ENCODE measurements at places on chromosomes 6 and 20.

GRCh38 chr6:82915666-82916065, 150.0 kb downstream of the UBE3D start:
- DNase-seq, result no peak

- no peak for DNase-seq
Measured at GRCh38 chr6:1377526-1377925, 11.8 kb upstream of the FOXF2 start.

DNA sequence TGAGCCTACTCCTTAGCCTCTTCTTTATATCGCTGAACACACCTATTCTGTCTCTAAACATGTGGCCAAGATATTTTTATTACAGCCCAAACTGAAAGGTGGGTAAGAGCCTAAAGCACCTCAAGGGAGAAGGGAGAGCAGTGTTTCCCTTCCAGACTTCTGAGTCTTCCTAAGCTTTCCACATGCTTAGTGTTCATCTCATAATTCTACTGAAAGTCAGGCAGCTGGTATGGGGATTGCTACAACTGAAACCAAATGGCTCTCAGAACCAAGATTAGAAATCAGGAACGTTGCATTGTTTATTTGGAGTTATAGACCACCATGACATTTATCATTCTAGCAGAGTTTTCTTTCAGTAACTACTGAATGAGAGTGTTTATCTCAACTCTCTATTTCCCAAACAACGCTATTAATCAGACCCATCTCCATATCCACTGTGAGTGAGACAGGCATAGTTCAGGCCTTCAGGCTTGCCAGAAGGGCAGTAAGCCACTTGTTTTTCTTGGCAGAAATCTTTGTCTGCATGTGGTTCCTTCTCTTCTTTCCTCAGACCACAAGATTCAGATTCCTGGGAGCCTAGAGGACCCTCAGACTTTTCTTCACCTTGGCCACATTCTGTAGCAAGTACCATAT, 22.8 kb downstream of the VGLL2 start:
- DNase-seq, result no peak

DNA sequence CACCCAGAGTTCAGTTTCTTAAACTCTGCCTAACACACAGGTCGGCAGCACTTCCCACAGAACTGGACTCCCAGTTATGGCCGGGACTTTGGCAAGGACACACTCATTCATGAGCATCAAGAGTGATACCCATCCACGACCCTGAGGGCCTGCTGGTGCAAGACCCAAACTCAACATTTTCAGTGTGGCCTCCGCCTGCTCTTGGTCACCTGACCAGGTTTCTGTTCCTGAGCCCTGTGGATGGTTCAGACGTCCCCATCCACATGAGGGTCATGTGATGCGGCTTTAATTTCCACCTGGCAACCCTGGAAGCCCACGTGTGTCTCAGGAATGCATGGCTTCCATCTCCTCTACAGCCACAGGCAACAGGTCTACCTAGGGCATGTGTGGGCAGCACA, 245.3 kb downstream of the DLL1 start:
- DNase-seq, result no peak

- no peak for DNase-seq
Measured at GRCh38 chr6:107061125-107062020, 33.4 kb downstream of the MTRES1 start.

DNA sequence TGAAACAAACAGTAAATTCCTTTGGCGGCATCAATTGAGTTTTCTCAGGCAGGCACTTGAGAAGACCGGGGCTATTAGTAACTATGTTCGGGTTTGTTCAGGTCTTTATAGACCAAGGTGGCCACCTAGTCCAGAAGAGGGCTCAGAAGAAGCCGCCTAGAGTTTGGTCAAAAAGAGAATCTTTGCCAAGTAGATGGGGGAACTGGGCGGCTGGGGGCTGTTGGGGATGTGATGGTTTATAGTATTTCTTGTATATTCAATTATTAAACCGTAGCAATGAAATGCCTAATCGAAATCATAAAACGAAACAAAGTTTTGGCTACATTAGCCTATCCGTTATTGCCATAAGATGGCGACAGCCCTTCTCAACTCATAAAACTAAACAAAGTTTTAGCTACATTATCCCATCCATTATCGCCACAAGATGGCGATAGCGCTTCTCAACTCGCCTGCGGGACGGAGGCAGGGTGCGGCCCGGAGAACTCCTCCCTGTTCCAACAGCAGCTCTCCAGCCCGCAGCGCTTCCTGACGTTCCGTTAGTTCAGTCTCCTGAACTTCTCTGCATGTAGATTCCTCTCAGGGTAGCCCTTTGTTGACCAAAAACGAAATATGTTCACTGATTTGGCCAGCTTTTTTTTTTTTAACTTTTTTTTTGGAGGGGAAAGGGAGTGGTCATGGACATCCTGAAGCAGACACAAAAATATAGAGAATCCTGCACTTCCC, 120.5 kb upstream of the PRSS16 start:
- DNase-seq, result peak; percentile 53

- no peak for DNase-seq
Measured at GRCh38 chr6:1633366-1634021, 23.8 kb downstream of the FOXC1 start.

DNA sequence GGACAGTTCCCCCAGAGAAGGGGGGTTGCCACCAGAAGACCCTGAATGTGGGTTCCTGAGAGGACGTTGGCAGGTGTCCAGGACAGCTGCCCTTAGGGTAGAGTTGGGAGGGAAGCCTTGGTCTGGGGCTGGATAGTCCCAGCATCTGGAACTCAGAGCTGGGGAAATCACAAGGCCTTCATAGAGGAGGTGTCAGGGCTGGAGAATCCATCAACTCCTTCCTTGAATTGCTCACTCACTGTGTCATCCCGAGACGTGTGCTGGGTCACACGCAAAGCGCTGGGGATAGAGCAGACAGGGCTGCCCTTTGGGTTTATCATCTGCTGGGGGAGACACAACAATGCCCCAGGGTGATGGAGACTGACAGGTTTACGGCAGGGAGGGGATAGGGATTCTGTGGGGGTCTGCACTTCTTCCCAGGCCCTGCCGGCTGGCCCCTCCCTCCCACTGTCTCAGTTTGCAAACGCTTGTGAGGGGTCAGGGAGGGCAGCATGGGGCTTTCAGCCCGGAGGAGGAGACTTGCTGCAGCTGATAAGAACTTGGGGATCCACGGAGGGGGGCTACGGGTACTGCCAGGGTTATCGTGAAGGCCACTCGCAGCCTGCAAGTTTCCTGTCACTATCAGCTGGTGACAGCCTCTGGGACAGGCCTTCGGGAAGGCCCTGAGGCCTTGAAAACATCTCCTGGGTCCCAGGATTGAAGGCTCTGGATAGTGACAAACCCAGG, 18.6 kb downstream of the RBM38 start:
- no peak for DNase-seq

DNA sequence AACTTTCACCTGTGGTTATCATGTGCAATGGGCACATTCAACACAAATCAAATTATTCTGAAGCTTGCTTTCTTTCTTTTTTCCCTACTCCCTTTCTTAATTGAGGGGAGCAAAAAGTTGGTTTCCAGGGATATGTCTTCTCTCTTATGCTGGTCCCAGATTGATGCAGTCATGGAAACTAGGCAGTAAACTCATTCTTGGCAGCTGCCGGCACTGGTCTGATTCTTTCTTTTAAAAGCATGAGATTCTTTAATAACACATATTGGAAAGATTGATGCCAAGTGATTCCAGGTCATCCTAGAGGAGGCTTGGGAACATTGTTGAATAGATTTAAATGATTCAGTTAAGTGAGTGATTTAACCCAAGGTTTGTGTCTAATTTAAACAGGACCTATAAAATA, 29.0 kb downstream of the PTPRA start:
- no peak for DNase-seq

- DNase-seq, result no peak
Measured at GRCh38 chr20:36153736-36154699, 522 bp upstream of the EPB41L1 start.

DNA sequence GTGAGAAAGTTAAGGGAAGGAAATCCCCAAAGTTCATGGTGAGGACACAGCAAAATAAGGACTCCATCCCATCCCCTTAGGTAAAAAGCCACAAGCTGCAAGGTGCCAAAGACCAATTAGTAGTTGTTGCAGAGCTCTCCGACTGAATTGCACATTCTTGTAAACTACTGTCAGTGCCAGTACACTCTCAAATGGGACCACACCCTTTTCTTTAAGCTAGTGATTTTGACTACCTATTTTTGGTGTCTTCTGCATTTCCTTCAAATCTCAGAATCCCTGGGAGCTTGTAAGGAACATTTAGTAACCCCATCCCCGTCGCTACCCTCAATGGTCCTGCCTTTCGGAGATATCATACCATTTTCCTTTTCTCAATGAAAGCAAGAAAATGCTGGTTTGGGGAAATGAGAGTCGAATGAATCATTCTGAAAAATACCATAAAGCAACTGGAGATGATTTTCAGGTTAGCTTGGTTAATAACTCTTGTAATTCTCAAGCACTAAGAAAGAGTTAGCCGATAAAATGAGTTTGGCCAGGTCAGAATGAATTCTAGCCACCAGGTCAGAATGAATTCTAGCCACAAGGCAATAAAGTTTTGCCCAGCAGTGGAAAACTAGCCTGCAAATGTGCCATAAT, 5.2 kb upstream of the HMGN3 start:
- no peak for DNase-seq

DNA sequence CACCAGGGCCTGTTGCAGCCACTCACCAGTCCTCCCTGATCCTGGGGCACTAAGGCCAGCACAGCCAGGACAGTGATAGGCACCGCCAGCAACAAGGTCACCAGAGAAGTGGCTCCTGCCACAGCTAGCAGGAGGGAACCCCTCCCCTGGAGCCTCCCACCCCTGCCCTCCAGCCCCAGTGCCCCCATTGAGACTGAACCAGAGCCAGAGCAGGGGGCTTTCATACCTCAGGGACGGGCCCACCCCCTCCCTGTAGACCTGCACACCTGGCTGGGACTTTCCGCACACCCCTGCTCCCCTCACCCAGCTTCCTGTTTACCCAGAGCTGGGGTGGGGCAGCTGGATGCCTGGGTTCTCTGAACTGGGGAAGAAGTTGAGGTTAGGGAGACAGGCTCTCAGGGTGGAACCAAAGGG, at the start of gene LTB:
Gene LTB, minus strand, starts transcription at position 195 of the 414 bp plus-strand sequence. Its CDS starts 7 bp downstream, at position 188.
- no peak for DNase-seq

DNA sequence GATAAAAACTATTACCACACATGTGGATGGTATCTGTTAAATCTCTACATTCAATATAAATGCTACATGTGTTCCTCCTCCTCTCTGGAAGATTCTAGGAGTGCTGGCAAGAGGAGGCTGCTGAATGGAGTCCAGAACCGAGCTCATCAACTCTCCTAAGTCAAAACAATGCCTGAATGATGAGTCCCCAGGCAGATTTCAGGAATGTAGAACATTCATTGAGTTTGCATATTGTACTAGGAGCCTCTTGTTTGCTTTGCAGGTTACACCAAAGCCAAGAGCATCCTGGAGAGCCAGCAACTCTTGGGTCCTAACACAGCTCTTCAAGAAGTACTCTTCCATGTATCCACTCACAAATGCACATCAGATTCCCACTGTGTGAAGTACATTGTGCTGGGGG, 117.6 kb upstream of the UST start:
- no peak for DNase-seq

DNA sequence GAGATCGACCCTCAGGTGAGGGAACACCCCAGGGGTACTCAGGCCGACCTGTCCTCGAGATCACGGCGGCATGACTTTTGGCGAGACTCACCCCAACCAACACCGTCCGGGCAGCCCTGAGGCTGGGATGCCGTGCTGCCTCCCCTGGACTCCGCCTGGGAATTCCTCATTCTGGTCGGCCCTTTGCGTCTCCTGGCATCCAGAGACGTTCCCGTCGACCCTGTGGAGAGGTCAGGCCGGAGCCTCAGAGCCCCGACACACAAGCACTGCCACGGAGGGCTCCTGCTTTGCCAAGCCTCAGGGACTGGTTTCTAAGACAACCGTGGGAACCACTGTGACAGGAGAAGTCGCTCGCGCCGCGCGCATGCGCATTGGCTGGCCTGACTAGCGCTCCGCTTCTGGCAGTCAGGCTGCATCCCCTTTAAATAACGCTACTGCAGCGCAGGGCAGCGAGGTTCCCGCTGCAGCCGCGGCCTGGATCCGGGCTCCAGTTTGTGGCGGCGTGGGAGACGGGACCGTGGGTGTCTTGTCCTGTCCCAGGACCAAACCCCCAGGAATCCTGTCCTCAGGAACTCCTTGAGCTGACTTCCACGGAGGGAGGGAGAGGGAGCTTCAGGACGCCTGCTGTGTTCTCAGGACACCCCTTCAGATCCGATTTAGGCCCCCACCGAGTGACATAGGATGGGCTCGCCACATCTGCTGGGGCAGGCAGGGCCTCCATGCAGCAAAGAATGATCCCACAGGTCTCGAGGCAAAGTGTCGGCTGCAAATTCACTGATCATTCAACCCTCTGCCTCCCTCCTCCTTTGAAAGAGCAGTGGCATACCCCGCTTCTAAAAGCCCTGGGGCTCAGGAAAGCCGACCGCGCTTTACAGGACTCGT, 163.2 kb upstream of the ZNF337 start:
- no peak for DNase-seq

DNA sequence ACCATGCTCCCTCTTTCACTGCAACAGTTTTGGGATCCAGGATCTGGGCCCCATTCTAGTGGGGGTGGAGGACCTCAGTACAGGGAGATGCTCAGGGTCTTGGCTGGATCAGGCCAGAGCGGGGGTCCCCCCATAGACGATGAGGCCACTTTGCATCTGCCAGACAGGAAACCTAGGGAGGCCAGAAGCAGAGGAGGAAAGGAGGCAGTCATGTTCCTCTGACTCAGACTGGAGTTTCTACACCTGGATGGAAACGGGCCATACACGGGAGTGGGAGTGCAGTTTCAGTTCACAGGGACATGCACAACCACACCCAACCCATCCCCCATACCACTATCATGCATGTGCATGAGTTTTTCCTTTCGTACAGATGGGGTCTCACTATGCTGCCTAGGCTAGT, 3.6 kb upstream of the EMILIN3 start:
- no peak for DNase-seq

GRCh38 chr6:125787791-125788190, 3.0 kb upstream of the NCOA7 start:
- no peak for DNase-seq

GRCh38 chr6:7727946-7728854, 2.3 kb downstream of the BMP6 start:
- no peak for DNase-seq

GRCh38 chr6:68235326-68235784, 399.7 kb upstream of the ADGRB3 start:
- DNase-seq, result no peak

- DNase-seq, result no peak
Measured at GRCh38 chr6:114987281-114987680, 644.5 kb upstream of the HS3ST5 start.

DNA sequence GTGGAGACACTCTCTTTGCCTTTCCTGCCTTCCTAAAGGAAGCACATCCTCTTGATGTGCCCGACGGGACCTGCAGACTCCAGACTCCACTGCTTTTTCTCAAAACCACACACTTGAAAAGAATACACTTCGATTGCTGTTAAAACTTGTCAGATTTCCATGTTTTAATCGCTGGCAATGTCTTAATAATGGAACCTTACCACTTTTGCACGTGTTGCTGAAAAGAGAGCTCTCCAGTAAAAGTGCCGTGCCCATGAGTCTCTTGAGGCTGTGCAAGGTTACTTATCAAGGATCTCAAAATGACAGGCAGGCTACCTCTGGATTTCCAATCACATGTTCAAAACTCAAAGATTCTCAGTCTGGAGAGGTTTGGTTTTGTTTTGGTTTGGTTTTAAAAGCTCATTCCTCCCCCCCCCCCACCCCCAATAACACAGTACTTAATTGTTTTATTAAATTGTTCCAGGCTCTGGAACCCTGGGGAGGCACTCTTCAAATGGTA, 12.0 kb upstream of the TFAP2A start:
- DNase-seq, result no peak

GRCh38 chr6:36071281-36071680, 43.7 kb downstream of the MAPK14 start:
- no peak for DNase-seq

- DNase-seq, result no peak
Measured at GRCh38 chr6:158064725-158065251, 83.1 kb downstream of the SYNJ2 start.

Measured in activated T-helper 1 cell treated with anti-CD3 and anti-CD28 coated beads, Interleukin-2, amount 50 U/mL, for 16 hours (primary cell).